ENCODE measurements at places on chromosomes 7 and 10.

DNA sequence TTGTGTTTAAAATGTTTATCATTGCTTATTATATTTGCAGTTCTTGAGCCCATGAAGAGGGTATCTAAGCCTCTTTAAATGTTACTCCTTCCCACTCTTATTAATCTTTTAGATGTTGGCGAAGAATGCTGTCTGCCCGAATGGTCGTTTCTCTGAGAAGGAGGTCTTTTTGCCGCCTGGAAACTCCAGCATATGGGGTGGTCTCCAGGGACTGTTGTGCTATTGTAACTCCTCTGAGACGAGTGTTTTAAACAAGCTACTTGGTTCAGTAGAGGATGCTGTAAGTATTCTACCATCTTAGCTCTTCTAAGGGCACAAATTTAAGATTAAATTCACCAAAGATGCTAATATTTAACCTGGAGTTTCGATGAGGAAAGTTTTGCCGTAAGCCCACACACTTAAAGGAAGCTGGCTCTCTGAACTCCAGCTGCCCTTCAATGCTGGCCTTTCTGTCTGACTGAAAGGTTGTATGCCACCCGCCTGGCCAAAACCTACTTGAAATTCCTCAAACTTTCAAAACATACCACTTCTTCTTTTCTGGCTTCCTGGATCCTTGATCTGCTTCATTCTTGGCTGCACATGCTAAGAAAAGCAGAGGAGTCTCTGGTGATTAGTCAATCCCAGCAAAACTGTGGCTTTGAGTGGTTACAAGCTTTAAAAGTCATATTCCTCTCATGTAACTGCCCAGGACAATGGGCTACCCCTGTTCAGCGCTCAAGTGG lies 74.7 kb downstream of the ABCA13 start:
- no peak for DNase-seq

- DNase-seq: no peak
Measured at GRCh38 chr10:62919776-62920175, 103.6 kb upstream of the EGR2 start.

DNA sequence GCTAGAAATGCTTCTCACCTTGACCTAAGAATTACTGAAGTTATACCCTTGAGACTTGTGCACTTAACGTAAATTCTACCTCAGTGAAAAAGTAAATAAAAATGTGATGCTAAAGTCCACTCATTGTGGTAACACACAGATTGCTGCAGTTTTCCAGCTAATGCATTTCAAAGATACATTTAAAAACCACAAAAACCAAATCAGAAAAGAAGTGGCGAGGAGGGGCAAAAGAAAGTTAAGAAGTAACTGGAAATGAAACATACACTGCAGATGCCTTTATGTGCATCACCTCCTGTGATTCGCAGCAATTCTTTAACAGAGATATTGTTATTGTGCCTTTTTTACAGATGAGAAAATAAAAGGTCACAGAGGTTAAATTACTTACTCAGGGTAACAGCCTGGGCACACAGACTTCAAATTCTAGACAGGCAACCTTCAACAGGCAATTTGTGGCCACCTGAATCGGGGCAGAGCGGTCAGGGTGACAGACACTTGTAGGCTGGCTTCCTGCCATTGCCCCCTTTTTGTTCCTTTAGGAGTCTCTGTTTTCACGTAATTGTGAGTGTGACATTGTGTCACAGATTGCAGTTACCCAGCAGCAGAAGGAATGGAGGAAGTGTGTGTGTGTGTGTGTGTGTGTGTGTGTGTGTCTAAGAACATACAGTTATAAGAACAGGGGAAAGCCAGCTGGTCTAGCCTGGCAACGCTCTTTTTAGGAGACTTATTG lies 1.9 kb downstream of the WIPF3 start:
- no peak for DNase-seq

- no peak for DNase-seq
Measured at GRCh38 chr10:11548768-11549099, 62.7 kb downstream of the USP6NL start.

DNA sequence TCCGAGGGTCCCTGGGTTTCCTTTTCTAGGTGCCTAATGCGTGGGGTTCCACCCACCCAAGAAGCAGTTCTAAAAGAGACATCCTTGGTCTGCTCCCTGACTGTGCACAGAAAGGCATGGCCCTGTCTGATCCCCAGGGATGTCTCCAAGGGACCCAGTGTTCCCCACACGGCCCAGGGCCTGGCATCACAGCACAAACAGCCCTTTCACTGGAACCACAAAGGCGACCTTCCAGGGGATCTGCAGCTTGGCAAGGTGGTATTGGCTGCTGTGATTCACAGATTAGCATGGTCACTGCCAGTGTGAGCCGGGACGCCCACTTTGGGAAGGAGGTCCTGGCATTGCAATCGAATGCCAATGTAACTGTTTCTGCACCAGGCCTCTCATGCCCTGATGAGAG lies 6.4 kb downstream of the KCNMA1 start:
- no peak for DNase-seq

- peak; percentile 93 for DNase-seq
Measured at GRCh38 chr10:72263613-72264241, 10.0 kb upstream of the DDIT4 start.

DNA sequence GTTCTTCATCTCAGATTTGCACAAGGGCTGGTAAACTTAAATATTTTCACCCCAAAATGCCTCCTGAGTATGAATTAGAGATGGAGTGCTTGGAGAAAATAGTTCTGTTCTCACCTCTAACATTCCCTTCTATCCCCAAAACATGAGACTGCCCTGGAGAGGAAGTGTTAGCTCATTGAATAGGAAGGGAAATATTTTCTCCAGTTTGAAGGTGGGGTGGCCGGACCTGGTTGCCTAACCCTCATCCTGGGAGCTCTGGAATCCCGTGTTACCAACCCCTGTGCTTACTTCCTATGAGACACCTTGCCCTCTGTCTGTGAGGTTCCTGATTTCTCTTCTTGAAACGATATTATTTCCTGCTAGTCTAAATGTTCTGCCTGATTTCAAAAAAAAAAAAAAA lies 779 bp downstream of the IFIT2 start:
- no peak for DNase-seq

All from NCI-H2081 (cell line).